ENCODE measurements at places on chromosomes 2 and 18. TPM values are rescaled to one million over a fixed set of nuclear protein-coding genes. Genes with fewer than 3 reads are reported as not detected.

TCF4 gene
- 67.2 TPM for polyA plus RNA-seq

FZD7 gene
- 54.8 TPM for polyA plus RNA-seq

SLC16A14 gene
- 6.5 TPM for polyA plus RNA-seq

DSG4 gene
- polyA plus RNA-seq, result 0.01 TPM

SLC23A3 gene
- polyA plus RNA-seq, result 29.0 TPM

COL4A4 gene
- polyA plus RNA-seq, result 50.9 TPM

CLEC4F gene
- polyA plus RNA-seq, result not detected

KCMF1 gene
- 46.3 TPM for polyA plus RNA-seq

CEP192 gene
- polyA plus RNA-seq, result 57.5 TPM

RTKN gene
- polyA plus RNA-seq, result 82.4 TPM

XDH gene
- 0.31 TPM for polyA plus RNA-seq

NT5C1B gene
- 1.0 TPM for polyA plus RNA-seq

FIGN gene
- polyA plus RNA-seq, result 9.3 TPM

TPO gene
- 0.03 TPM for polyA plus RNA-seq

SMIM21 gene
- 0.18 TPM for polyA plus RNA-seq

GKN1 gene
- not detected for polyA plus RNA-seq

SPATS2L gene
- 136 TPM for polyA plus RNA-seq

- DNase-seq, result no peak
Observed at GRCh38 chr18:26271917-26272549, 45.8 kb downstream of the TAF4B start.

DNA sequence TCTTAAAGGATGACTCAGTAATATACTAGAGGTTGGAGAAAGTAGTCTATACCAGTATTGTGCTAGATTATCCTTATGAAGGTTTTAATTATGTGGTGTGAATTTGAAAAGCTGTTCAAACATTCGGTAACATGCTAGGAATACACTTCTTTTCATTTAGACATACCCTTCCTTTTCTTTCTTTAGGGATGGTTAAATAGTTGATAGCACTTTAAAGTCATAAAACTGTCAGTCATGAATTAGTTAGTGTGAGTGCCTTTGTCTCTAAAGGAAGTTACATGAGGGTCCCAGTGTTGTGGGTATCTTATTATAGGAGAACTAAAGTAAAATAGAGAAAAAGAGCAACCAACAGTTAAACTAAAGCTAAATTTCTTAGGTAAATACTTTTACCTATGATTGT, 149.3 kb downstream of the CSRNP3 start:
- DNase-seq, result no peak

- no peak for DNase-seq
Observed at GRCh38 chr18:21123290-21123926, 11.8 kb upstream of the ROCK1 start.

DNA sequence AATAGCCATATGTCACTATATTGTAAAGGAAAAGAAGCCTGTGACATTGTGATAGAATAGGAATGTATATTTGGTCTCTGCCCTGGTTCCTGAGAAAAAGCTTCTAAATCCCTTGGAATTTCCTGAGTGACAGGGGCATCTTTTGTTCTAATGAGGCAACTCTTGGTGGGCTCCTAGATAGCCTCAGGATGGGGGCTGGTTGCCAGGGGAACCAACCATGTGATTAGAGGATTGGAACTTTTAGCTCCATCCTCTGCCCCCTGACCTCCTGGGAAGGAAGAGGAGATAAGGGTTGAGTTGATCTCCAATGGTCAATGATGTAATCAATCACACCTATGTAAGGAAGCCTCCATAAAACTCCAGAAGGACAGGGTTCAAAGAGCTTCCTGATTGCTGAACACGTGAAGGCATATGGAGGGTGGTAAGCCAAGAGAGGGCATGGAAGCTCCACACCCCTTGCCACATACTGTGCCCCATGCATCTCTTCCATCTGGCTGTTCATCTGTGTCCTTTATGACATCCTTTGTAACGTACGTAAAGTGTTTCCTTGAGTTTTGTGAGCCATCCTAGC, 2.9 kb upstream of the ME2 start:
- DNase-seq, result no peak

DNA sequence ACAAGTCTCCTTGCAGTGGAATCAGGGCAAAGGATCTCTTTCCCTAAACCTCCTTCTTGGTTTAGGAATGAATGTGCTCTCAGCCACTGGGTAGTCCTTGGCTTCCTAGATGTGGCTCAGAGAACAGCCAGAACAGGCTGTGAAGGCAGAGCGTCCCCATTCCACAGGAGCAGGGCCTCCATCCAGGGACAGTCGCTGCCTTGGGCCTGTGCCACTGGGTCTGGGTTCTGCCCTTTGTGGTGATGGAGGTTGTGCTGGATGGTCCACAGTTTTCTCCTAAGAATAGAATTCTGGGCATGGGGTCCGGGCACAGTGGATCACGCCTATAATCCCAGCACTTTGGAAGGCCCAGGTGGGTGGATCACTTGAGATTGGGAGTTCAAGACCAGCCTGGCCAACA, 516.5 kb upstream of the RAB6C start:
- DNase-seq, result no peak

- no peak for DNase-seq
Observed at GRCh38 chr2:152432206-152432653, 97.3 kb downstream of the FMNL2 start.

DNA sequence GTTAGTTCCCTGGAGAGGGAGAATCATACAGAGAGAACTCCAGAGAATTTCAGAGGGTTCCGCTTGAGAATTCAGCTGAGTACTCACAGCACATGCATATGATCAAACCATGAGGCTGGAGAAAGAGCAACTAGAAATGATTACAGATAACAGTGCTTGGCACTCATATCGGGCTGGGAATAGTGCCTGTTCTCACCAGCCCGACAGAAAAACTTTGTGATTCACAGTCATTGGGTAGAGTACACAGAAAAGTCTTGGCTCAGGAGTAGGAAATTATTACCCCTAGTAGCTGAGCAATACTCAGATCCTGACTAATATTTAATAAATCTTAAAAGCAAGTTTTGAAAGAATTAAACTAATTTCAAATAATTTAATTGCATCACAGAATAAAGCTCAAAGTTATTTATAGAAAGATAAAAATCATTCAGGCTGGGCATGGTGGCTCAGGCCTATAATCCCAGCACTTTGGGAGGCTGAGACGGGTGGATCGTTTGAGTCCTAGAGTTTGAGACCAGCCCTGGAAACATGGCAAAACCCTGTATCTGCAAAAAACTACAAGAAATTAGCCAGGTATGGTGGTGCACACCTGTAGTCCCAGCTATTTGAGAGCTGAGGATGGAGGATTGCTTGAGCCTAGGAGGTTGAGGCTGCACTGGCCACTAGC, 6.8 kb downstream of the WDPCP start:
- DNase-seq, result no peak

DNA sequence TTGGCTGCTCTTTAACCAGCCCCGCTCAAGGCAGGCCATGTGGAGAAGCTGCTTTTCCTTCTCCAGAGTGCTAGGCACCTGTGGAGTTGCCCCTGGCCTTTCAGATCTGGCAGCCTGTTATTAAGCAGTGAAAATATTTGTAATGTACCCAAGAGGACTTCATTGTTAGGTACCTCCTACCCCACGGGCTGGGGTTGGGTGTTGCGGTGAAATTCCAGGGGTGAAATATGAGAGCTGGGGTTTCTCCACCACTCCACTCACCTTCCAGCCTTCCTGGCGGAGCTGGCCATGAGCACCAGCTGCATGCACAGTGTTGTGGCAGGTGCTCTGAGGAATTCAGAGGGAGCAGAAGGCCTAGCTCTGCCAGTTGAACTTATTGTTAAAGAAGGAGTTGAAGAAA, 39.1 kb downstream of the NTSR2 start:
- DNase-seq, result no peak

GRCh38 chr2:227849906-227850305, 21.5 kb upstream of the DAW1 start:
- no peak for DNase-seq

DNA sequence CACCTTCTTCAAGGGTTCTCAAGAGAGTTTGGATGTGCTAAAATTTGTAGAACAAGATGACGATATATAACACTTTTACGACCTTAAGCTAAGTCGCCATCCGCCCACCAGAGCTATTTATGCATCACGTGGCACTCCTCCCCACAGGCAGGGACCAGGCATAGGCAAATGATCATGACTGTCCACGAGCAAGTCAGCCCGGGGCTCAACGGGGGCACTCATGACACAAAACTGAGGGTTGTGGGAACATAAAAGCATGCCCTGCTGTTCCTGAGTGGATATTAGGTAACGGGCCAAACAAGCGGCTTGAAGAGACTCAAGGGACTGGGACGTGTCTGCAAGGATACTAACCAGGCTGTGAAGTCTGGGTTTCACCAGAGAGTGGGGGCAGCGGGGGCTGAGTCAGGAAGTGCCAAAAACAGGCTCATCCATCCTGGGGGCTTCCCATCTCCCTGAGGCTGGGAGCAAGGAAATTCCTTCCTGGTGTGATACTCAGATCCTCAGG, 58.1 kb downstream of the FAM178B start:
- no peak for DNase-seq

GRCh38 chr18:37588289-37588688, 22.7 kb upstream of the CELF4 start:
- DNase-seq, result no peak

DNA sequence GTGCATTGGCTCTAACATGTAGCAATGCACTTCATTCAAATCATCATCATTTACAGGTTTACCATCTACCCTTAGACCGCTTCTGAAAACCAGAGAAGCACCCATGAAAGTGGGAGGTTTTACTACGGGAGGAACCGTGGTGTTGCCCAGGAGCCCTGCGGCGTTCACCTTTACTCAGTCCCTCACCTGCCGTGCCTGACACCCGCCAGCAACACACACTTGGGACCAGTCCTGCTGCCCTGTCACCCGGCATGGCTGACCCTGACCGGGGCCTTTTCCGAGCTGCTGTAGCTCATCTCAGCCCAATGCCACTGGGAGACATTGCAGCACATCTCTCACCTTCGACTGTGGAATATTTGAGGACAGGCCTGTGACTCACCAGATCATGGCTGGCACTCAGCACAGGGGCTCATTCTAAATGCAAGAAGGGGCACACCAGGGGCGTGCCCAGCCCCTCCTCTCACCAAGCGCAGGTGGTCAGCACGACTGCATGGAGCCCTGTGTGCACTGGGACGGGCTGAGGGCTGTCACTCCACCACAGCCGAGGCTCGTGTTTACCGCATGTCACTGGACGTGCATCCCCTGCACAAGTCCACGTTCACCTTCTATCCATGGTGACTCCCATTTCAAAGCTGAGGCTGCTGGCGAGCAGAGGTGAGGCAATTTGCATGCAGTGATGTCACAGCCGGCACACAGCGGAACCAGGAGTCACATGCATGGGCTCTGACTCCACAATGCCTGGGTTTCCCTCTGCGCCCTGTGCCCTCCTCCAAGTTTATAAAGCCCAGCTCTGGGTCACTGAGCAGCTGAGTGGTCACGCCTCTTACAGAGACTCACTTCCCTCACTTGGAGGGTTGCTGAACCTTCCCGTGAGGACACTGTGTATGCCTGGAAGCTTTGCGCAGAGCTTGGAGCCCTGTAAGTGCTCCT, 76.7 kb upstream of the SNTG2 start:
- peak; percentile 41 for DNase-seq

- no peak for DNase-seq
Observed at GRCh38 chr2:113224647-113225236, 51.0 kb downstream of the PSD4 start.

- DNase-seq, result no peak
Observed at GRCh38 chr18:425106-425745, 75.3 kb downstream of the COLEC12 start.

GRCh38 chr2:108588070-108588668, 53.9 kb downstream of the LIMS1 start:
- DNase-seq, result no peak

DNA sequence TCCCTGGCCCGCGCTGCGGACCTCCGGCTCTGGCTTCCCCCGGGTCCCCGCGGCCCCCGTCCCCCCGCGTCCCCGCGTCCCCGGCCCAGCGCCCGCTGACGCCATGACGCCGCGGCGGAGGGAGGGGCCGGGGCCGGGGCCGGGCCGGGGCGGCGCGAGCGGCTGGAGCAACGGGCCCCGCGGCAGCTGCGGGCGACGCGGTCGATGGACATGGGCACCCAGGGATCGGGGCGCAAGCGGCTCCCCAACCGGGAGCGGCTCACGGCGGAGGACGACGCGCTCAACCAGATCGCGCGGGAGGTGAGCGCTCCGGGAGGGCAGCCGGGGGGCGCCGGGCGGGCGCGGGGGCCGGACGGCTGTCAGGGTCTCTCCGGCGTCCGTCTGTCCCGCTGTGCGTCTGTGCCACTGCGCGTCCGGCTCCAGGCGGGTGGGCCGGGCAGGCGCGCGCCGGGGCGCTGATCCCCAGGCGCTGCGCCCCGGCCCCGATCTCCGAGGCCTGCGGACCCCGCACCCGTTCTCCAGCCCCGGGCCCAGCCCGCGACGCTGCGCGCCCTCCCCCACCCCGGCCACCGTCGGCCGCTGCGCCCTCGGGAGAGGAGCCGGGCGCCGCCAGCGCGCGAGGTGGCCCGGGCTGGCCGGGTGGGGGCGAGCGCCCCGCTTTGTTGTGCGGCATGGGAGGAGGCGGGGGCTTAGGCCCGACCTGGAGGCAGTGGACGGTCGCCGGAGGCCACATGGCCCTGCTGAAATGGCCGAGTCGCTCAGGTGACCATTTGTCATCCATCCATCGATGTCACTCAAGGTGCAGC, at the start of gene LRRFIP1:
Gene LRRFIP1, plus strand, starts transcription at position 147 of the 806 bp plus-strand sequence. Its CDS starts 58 bp downstream, at position 205.
- DNase-seq, result peak; percentile 33

DNA sequence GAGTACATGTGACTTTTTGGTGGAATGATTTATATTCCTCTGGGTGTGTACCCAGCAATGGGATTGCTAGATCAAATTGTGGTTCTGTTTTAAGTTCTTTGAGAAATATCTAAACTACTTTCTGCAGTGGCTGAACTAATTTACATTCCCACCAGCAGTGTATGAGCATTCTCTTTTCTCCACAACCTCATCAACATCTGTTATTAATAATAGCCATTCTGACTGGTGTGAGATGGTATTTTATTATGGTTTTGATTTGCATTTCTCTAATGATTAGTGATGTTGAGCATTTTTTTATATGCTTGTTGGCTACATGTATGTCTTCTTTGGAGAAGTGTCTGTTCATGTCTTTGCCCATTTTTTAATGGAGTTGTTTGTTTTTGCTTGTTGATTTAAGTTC, 267.4 kb upstream of the NT5C1B start:
- no peak for DNase-seq

DNA sequence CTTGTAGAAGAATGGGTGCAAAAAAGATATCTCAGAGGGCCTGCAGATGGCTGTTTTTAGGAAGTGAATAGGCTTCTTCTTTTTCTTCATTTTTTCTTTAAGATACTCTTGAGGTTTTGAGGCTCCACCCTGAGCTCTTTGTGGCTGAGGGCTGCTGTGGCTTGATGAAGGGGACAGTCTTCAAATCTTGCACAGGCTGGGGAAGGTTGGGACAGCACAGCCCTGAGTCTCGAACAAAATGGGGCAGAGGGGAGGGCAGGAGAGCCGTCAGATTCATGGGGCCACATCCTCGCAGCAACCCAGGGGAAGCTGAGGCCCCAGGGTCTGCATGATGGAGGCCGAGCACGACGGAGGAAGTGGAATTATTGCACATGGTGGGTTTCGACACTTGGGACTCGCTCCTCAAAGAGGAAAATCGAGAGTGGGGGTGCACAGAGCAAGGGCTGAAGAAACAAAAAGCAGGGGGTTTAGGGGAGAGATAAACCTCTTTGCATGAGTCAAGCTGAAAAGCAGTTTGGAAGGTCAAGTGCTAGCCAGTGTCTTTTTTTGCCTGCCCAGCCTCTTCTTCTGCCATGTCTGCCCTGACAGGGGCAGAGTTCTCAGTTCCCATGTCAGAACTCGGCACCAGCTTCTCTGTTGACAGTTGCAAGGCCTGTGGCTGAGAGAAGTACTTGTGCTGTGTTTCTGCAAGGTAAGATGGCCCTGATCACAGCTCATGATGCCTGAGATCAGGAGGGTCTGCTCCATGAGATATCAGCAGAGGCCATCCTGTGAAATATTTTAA, 19.5 kb downstream of the INPP4A start:
- DNase-seq, result no peak

- DNase-seq, result no peak
Observed at GRCh38 chr2:121485039-121485438, 45.6 kb upstream of the RNU4ATAC start.

Measured in renal pelvis (tissue), 12 donors.